ENCODE measurements at places on chromosomes 16 and 17. TPM values are rescaled to one million over a fixed set of nuclear protein-coding genes. Genes with fewer than 3 reads are reported as not detected.
A peak's percentile ranks its signal among the peaks of the same experiment; 100 is the strongest.

GRCh38 chr16:87252269-87252970, 64.8 kb downstream of the C16orf95 start:
- no peak for DNase-seq

EVPL gene
- 0.05 TPM for total RNA-seq

- DNase-seq = peak; percentile 11
These were observed 93.3 kb downstream of the HELZ start for GRCh38 chr17:67151717-67152116.

GRCh38 chr17:72719578-72720493, 372.7 kb downstream of the SLC39A11 start:
- no peak for DNase-seq

- DNase-seq = no peak
These were observed 7.8 kb downstream of the ZNF768 start for GRCh38 chr16:30518552-30518951.

DNA sequence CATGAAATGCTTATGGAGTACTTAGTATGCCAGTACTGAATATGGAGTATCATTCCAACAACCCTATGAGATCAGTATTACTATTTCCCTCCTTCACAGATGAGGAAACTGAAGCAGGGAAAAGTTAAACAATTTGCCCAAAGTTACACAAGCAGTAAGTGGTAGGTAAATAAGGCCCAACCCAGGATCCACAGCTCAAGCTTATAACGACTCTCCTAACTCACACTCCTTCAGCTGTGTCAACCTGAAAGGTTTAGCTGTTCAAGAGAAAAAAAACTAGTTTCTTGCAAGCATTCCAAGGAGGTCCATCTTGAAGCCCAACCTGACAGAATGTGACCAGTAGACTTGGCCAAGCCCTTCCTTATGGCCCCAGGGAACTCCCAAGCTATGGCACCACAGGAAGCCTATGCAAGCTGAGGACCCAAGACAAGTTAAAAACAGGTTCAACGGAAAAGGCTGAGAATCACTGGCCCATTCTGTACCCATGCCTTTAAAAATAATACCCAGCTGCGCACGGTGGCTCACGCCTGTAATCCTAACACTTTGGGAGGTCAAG, 6.5 kb downstream of the CRK start:
- DNase-seq = no peak

RASD1 gene
- total RNA-seq = 6.3 TPM

DNA sequence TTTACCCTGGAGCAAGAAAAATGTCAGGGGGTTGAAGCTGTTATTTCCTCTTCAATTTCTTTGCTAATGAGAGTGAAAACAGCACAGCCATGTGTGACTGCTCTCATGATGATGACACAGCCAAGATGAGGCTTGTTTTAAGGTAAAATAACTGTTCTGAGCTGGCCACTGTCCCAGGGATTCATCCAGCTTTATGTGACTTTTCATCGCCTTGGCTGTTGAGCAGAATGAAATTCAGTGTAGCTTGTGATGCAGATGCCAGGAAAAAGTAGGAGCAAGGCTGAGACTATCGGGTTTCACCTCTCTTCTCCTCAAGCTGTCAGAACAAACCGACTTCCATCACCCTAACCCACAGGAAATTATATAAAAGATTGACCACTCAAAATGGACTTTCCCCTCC, 361.8 kb upstream of the CDH5 start:
- no peak for DNase-seq

GRCh38 chr17:45428050-45428617, 4.5 kb downstream of the ARHGAP27 start:
- DNase-seq = peak; percentile 82

- no peak for DNase-seq
These were observed 729 bp upstream of the CLTC start for GRCh38 chr17:59619035-59619297.

DNA sequence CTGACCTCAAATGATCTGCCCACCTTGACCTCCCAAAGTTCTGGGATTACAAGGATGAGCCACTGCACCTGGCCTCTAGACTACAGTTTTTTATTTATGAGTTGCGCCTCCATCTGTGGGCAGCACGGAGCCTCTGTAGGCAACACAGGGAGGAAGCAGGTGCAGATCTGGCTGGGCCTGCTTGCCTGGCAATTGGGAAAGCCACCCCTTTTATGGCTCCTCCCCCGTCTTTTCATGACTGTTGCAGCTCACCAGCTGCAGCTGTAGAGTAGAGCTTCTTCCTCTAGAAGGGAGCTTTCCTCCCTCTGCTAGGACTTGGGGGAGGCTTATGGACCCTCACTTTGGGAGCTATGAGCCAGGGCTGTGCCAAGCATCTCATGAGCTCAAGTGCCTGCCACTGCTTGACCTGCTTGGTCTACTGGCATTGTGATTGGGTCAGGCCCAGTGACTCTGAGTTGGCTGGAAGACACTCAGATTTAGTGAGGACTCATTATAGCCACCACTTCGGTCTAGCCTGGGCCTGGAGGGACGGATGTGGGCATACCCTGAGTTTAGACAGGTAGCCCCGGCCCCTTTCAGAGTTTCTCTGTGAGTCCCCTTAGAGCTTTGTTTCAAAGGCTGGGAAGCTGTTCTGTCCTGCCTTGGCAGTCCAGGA, 6.9 kb upstream of the SLC7A6 start:
- peak; percentile 62 for DNase-seq

OTOP2 gene
- total RNA-seq = not detected

KCNAB3 gene
- total RNA-seq = 0.68 TPM

FGF11 gene
- 0.51 TPM for total RNA-seq

SENP3 gene
- 89.3 TPM for total RNA-seq

DNA sequence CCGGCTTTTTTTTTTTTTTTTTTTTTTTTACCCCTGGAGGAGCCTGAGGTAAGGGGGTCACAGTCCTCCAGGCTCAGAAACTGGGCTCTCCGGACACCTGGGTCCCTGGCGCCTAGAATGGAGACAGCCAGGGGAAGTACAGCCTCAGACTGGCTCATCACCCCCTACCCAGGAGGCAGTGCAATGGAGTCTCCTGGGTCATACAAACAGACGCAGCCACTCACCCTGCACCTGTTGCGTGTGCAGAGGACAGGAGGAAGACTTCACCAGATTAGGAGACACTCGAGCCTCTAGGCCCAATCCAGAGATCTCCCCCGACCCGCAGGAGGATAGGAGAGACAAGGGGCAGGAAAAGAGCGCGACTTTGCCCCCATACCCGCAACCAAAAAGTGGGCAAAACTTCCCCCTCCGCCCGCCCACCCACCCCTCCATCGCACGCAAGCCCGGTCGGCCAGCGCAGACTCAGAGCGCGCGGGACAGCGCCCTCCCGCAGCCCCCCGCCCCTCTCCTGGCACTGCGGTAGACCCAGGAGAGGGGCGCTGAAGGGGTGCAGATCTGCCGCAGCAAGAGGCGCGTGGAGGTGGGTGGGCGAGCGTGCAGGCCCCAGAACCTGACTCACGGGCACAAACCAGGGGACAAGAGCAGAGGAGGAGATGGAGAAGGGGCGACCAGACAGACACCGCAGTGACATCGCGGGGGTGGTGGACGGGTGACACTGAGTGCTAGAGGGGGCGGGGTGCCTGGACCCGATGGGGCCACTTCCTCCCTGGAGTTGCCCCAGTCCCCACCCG, 900 bp downstream of the HAP1 start:
- DNase-seq = no peak

HSD11B2 gene
- 0.23 TPM for total RNA-seq

DNA sequence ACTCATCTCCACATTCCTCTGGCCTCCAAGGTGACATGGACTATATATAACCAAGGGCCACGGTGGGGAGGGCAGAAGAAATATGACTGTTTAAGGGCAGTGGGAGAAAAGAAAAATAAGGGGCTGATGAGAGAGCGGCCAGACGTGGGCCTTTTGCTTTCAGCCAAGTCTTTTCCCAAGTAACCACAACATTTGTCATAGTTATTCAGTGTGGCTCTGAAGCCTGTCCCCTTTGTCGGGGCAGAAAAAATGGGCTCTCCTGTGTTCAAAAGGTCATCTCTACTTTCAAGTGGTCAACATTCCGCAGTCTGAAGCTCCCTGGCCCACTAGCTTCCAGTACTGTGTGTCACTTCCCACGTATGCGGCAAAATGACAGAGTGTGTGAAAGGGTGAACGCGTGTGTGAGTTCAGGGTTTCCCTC, 245.4 kb downstream of the NTN1 start:
- no peak for DNase-seq

GRCh38 chr16:31568577-31569359, 41.1 kb downstream of the AHSP start:
- DNase-seq = peak; percentile 10

DNA sequence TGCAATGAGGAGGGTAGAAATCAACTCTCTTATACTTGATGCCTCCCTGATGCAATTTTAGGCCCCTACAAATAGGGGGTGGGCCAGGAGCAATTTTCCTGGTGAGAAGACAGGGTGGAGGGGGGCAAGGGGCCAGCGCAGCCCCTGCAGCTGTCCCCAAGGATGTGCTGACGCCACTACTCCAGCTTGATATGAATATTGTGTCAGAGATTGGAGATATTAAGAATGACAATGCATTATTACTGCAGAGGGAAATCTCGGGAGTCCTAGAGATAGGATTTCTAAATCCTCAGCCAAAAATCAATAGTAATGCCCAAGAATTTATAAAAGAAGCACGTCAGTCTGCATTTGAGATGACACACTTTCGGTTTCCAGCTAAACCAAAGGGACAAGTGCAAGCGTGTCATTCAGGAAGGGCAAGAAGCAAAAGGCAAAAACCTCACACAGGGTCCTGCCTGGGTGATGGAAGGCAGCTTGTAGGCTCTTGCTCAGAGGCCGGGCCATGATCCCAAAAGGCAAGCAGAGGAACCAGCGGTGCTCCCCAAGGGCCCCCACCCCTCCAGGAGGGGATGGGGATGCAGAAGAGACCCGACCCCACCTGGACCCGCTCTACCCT, 178.8 kb downstream of the C16orf78 start:
- no peak for DNase-seq

DNA sequence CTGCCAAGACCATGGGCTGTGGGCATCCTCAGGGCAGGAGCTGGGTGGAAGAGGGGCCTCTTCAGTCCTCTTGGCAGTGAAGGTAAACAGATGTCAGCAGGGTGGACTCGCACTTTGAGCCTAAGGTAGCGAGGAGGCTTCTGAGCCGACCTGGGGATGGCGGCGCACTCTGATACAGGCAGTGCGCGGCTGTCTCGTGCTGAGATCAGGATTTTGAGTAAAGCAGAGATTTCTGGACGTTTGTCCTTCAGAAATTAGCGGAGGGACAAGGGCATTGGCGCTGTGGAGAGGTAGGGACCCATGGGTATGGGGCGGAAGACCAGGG, 6.8 kb downstream of the RAB40C start:
- DNase-seq = no peak

- no peak for DNase-seq
These were observed 24.8 kb upstream of the SLC25A19 start for GRCh38 chr17:75313941-75314551.

RNF43 gene
- not detected for total RNA-seq

CD300LG gene
- 0.34 TPM for total RNA-seq

GRCh38 chr17:32461853-32462617, 17.7 kb downstream of the PSMD11 start:
- peak; percentile 81 for DNase-seq

DNA sequence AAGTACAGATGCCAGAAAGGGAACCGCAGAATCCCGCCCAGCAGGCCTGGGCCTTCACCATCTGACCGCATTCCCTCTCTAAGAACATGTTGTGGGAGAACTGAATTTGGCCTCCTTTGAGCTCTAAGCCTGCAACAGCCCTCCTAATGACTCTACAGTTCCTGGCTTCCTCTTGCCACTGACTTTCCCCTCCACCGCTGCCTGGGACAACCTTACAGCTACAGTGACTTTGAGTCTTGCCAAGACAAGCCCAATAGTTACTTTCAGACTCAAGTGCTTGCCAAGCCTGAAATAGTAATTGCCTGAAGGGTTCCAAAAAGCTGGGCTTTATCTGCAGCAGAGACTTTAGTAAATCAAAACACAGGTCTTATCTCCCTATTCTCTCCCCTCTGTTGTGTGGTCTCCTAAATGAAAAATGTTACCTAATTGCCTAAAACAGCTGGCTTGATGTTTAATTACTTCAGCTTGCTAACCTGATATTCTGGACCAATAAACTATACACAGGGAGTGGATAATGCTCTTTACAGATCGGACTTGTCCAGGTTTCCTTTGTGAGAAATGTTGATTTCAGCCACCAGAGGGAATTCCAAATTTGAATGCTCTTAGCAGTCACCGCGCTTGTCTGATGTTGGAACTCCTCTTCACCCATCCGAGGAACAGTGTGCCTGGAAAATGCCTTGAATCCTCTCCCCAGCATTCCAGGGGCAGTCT, 85.1 kb upstream of the TBX2 start:
- DNase-seq = no peak

All from dermis blood vessel endothelial cell (primary cell).